ENCODE measurements at places on chromosomes 7 and 10.

DNA sequence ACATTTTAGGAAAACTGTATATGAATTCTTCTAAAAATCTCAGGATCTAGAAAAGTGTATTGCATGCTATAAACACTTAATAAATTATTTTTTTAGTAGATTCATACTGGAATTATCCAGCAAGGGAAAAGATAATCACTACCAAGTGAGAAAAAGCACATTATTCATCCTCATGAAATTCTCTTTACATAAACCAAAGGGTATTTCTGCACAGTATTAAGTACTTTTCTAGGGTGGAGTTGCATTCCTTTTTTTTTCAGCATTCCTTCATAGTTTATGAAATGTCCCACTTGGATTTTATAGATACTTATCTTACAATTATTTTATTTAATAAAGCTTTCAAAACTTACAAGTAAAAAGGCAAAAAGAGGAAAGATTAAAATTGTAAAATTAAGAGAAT, 403.3 kb downstream of the HGF start:
- no peak overlapping the region for H3K27ac ChIP-seq
- no peaks in the 10 kb centered on the region for H3K27me3 ChIP-seq
- H3K4me3 ChIP-seq, result no peak overlapping the region
- DNase-seq, result no peak
- no peaks in the 10 kb centered on the region for H3K4me1 ChIP-seq

GRCh38 chr7:41162612-41163011, 540.3 kb downstream of the INHBA start:
- H3K4me1 ChIP-seq, result no peaks in the 10 kb centered on the region
- no peaks in the 10 kb centered on the region for H3K27me3 ChIP-seq
- no peak overlapping the region for H3K4me3 ChIP-seq
- no peak overlapping the region for H3K27ac ChIP-seq
- H3K36me3 ChIP-seq, result no peaks in the 10 kb centered on the region

DNA sequence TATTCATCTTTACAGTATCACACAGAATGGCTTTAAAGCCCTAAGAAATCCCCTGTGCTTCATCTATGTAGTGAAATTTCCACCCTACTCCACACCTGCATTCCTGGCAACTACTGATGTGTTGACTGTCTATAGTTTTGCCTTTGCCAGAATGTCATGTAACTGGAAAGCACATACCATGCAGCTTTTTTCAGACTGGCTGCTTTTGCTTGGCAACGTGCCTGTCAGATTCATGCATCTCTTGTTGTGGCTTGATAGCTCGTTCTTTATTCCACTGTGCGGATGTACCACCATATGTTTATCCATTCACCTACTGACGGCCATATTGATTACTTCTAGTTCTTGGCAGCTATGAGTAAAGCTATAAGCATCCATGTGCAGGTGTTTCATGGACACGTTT, 30.6 kb downstream of the RBM17 start:
- no peaks in the 10 kb centered on the region for H3K27me3 ChIP-seq
- peaks cover 19% of the 10 kb centered on the region for H3K36me3 ChIP-seq
- H3K4me3 ChIP-seq, result no peak overlapping the region
- H3K4me1 ChIP-seq, result no peaks in the 10 kb centered on the region
- no peak overlapping the region for H3K27ac ChIP-seq

DNA sequence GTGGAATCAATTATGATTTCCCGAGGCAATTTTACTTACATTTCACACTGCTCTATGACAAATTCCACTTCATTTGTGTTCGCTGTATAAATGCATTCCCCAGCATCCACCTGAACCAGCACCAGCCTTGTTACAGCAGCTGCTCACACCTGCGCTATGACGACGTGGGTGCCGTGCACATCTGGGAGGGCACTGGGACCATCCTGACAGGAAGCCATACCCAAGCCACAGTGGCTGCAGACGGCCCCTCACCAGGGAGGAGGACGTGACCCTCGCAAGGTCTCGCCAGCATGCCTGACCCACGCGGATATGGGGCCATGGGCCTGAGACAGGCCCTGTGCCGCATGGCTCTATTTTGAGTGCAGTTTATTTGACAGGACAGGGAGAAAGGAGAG, 201.3 kb downstream of the MAD1L1 start:
- DNase-seq, result no peak
- no peaks in the 10 kb centered on the region for H3K27me3 ChIP-seq
- H3K4me1 ChIP-seq, result peaks cover 2% of the 10 kb centered on the region
- no peak overlapping the region for H3K27ac ChIP-seq
